ENCODE measurements at places on chromosomes 1 and 21. TPM values are rescaled to one million over a fixed set of nuclear protein-coding genes. Genes with fewer than 3 reads are reported as not detected.
A peak's percentile ranks its signal among the peaks of the same experiment; 100 is the strongest.

- DNase-seq: no peak
These were observed 355.1 kb downstream of the GPATCH2 start for GRCh38 chr1:217275655-217276398.

GRCh38 chr1:206672844-206673758 is 11.6 kb upstream of the MAPKAPK2 start:
- no peak for DNase-seq

- peak; percentile 56 for DNase-seq
These were observed 10.2 kb downstream of the MFN2 start for GRCh38 chr1:11990303-11991032.

DNA sequence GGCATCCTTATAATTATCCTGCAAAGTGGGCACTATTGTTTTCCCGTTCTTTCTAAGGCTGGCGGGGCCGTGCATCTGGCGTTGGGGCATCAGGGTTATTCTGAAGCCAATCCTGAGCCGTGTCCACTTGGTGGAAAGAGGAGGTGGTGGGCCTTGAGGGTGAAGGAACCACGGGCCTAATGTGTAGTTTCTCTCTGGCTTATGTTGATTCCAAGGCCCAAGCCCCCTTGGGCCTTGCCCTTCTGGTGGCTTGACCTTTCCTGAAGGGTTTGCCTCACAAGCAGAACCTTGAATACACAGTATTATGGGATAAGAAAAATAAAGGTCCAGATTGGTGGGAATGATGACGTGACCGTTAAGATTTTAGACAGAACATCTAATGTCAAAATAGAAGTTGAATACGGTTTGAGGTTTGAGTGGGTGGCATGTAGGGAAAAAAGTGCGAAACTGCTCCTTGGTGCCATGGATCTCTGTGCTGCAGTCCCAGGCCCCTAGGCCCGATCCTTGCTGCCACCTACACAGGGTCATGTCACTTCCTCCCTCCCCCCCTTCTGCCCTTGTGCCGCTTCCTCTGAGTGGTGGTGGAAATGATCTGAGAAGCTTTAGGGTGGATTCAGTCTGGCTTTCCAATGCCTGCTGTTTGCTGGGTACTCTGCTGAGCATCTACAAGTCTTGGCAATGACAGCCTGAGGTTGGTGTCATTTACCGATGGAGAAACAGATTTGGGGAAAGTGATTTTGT is 90.5 kb downstream of the PRDM2 start:
- DNase-seq: no peak

The UBASH3A gene
- total RNA-seq: 0.47 TPM

GRCh38 chr1:7591565-7591964 is 179.5 kb upstream of the VAMP3 start:
- DNase-seq: no peak

GRCh38 chr1:40095806-40096205 is 1.2 kb downstream of the PPT1 start:
- DNase-seq: no peak

DNA sequence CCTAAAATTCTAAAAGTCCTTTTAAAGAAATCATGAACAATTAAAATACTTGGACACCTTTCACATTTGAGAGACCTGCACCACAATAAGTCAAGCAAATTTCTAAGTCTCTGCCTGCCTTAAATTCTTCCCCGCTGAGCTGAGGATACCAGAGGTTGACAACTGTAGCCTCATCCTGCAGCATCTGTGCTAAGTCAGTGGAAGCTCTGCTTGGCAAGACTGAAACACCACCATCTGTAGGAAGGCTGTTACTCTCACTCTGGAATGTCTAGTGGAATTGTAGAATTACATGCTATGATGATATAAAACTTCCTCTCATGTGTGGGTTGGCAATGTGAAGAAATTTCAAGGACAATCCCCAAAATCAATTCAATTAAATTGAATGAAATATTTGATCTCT is 1756.5 kb downstream of the NCAM2 start:
- DNase-seq: no peak

- no peak for DNase-seq
These were observed 99.4 kb downstream of the TEX35 start for GRCh38 chr1:178612261-178612660.

GRCh38 chr1:167669209-167670124 is 39.4 kb downstream of the RCSD1 start:
- no peak for DNase-seq

GRCh38 chr1:218426343-218426657 is 81.2 kb downstream of the TGFB2 start:
- peak; percentile 39 for DNase-seq

All from left cardiac atrium (tissue), 4 donors.